ENCODE measurements at places on chromosomes 16 and 17.

- peak overlapping the region; percentile 51 for H3K27ac ChIP-seq
- H3K4me1 ChIP-seq: peaks cover 35% of the 10 kb centered on the region
- H3K27me3 ChIP-seq: no peaks in the 10 kb centered on the region
- DNase-seq: no peak
- H3K4me3 ChIP-seq: peak overlapping the region; percentile 28
Observed at GRCh38 chr17:77325577-77326075, 184.9 kb downstream of the SEC14L1 start.

DNA sequence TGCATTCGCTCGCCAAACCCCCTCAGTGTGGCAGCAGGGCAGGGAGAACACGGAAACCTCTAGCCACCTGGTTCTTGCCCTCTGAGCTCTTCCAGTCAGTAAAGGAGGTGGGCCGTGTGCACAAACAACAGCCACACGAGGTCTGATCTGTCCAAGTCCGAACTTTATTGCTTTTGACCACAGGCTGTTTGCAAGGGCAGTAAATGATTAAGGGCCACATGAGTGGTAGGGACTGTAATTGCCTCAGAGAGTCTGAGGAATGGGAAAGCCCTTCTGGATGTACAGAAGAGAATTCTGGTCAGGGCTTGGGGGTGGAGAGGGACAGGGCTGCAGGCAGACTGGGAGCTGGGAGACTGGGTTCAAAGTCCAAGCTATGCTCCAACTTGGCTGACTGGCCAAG is 75.7 kb upstream of the LHX1 start:
- DNase-seq: no peak
- no peak overlapping the region for H3K27ac ChIP-seq
- no peaks in the 10 kb centered on the region for H3K4me1 ChIP-seq

DNA sequence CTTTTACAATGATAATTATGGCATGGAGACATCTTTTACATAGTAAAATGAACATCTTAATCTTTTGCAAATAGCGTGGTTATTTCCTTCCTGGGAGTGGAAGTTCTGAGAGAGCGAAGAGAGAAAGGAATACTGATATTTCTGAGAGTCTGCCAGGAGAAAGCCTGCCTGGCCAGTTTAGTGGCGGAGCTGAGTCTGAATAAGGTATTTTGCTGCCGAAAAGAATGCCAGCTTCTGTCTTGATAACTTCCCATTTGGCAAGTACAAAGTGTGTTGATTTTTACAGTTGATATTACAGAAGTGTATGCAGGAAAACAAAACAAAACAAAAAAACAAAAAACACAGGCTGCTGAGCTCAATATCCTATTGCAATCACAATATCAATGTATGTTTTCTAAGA is 55.9 kb downstream of the KCNJ2 start:
- no peaks in the 10 kb centered on the region for H3K36me3 ChIP-seq
- H3K4me1 ChIP-seq: no peaks in the 10 kb centered on the region
- H3K4me3 ChIP-seq: no peak overlapping the region

DNA sequence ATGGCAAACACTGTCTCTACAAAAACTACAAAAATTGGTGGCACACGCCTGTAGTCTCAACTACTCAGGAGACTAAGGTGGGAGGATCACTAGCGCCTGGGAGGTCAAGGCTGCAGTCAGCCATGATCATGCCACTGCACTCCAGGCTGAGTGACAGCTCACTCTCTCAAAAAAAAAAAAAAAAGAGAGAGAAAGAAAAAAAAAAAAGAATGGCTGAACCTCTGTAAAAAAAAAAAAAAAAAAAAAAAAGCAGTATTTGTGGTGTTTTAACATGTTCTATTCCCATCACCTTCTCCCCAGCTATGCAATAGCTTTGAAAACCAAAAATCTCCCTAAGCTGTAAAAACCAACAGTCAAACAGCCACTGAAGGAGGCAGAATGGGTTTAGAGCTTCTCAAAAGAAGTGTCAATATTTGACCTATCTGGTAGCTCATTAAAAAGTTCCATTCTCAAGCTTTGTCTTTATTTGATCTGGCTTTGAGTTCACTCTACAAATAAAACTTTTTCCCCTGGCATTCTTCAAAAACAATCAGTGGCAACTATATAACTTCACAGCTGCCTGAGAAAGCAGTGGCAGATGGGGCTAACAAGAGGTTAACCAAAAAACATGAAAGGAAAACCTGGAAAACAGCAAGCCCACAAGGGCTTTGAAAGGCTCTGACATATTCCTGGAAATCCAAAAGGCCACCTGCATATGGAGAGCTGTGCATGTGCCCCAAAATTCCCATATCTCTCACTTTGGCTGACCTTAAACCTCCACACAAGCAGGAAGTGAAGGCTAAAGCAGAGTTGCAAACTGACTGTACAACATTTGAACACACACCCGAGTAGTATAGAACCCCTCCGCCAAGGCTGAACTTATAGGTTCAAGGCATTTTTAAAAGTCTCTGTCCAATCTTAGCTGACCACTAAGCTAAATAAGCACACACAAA is 36.0 kb downstream of the USP32 start:
- no peak overlapping the region for H3K4me3 ChIP-seq
- H3K27me3 ChIP-seq: no peaks in the 10 kb centered on the region

- no peak overlapping the region for H3K27ac ChIP-seq
- no peaks in the 10 kb centered on the region for H3K36me3 ChIP-seq
Observed at GRCh38 chr16:18958621-18959029, 25.1 kb upstream of the TMC7 start.

DNA sequence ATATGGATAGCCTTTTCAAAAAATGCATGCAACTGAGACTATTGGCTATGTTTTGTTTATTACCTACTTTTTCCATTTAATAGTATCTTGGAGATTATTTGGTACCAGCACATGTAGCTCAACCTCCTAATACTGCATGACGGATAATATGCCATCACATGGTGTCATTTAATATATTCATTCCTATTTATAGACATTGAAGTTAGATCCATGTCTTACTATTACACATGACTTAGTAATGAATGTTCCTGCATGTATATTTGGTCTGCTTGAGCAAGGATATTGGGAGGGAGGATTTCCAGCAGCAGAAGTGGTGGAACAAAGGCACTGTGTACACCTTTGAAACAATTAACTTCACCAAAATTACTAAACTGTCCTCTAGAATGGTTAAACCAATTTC is 561.3 kb downstream of the WWOX start:
- H3K27me3 ChIP-seq: no peaks in the 10 kb centered on the region
- no peak overlapping the region for H3K27ac ChIP-seq
- no peaks in the 10 kb centered on the region for H3K36me3 ChIP-seq
- no peak overlapping the region for H3K4me3 ChIP-seq

Measured in naive thymus-derived CD4-positive, alpha-beta T cell (primary cell).